ENCODE measurements at places on chromosomes 5 and 9. TPM values are rescaled to one million over a fixed set of nuclear protein-coding genes. Genes with fewer than 3 reads are reported as not detected.

GRCh38 chr5:109697339-109697738 lies 7.6 kb downstream of the MAN2A1 start:
- DNase-seq = no peak

C9orf72 gene
- 7.3 TPM for total RNA-seq

C5orf52 gene
- total RNA-seq = not detected

- no peak for DNase-seq
These were observed 78.5 kb upstream of the PDE4D start for GRCh38 chr5:59972043-59972442.

- DNase-seq = no peak
These were observed 64.0 kb upstream of the PPP1R26 start for GRCh38 chr9:135415586-135415985.

DNA sequence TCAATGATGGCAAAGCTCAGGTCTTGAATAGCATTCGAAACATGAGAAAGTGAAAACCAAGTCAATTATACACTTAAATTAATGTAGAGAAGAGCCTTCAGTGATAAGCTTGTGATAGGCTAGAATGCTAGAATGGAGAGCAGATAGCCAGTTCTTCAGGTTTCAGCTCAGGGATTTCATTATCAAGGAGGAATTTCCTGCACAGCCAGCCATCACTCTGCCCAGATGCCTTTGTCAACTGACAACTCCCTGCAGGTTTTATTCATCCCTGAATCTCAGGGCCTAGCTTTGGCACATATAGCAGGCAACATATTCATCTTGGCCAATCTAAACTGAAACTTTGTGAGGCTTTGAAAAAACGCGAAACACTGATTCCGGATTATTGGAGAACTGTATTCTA lies 199.3 kb upstream of the CDH6 start:
- no peak for DNase-seq

DNA sequence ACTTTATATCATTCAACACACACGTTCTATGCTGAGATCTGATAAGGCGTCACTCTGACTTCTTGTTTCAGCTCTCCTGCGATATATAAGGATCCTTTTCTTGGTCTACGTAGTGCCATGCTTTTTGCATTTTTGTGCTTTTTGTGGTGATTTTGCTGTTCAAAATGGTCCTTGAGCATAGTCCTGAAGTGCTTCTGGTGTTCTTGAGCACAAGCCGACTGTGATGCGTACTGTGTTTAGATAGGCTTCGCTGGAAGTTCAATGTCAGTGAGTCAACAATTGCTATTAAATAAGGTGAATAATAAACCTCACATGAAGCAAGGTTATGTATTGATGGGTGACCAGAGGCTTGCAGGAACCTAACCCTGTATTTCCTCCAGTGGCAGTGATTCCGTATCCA lies 46.8 kb downstream of the ACO1 start:
- DNase-seq = no peak

DNA sequence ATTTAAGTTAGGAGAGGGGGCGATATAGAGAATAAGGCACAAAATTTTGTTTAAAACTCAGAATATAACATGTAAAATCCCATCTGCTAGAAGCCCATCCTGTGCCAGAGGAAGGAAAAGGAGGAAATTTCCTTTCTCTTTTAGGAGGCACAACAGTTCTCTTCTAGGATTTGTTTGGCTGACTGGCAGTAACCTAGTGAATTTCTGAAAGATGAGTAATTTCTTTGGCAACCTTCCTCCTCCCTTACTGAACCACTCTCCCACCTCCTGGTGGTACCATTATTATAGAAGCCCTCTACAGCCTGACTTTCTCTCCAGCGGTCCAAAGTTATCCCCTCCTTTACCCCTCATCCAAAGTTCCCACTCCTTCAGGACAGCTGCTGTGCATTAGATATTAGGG lies 18.3 kb downstream of the MOCS2 start:
- no peak for DNase-seq

- DNase-seq = no peak
These were observed 124.4 kb upstream of the COL5A1 start for GRCh38 chr9:134517069-134517680.

Measured in activated CD8-positive, alpha-beta T cell treated with anti-CD3 and anti-CD28 coated beads for 36 hours (primary cell).